ENCODE measurements at places on chromosomes 5 and 9. TPM values are rescaled to one million over a fixed set of nuclear protein-coding genes. Genes with fewer than 3 reads are reported as not detected.

GRCh38 chr5:96259151-96259772 is 173.8 kb downstream of the PCSK1 start:
- peak; percentile 24 for DNase-seq

SLC31A1 gene
- total RNA-seq, result 13.3 TPM

DNA sequence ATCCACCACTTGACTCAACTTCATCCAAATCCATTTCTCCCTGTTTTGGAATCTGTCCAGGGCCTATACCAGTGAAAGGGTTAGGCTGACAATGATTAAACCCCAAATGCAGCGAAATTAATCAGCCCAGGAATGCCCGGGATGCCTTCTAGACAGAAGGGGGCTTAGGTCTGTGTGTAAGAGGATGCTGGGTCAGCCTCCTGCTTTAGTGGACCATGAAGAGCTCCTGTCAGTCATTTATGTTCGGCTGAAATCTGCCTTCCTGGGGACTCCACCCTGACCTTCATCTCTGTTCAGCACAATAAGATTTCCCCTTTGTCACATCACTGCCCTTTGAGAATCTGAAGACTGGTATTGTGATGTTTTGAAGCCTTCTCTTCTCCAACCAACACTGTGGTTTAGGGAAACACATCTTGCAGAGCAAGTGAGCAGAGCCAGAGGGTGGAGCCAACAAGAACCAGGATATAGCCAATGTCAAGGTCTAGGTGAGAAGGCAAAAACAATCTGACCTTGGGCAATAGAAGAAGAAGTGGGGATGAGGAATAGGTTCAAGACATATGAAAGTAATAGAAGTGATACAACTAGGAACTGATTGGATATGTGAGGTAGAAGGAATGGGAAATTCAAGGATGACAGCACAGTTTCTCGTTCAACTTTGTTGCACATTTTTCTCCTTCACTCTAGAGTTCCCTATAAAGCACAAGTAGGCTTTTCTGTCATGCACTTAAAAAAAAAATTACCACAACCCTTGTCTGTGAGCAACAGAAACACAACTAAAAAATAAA is 234.4 kb downstream of the ARHGAP26 start:
- DNase-seq, result peak; percentile 94

- no peak for DNase-seq
Observed at GRCh38 chr9:134629061-134629585, 12.5 kb upstream of the COL5A1 start.

DNA sequence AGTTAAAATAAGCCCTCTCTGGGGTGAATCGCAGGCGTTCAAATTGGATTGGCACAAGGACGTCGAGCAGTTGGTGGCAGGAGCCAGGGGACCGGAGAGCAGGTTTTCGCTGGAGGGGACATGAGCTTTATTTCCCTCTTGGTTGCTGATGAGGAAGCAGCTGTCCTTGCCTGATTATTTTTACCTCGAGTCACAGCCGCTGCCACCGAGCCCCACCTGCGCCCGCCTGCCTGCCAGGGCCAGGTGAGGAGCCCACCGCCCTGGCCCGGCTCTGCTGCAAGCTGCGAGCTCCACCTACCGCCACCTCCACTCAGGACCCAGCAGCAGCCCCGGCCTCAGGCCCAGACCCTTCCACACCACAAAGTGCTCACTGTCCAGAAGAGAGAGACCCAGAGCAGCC is 9.0 kb upstream of the ADGRD2 start:
- no peak for DNase-seq

- DNase-seq, result no peak
Observed at GRCh38 chr5:29697785-29698414, 1495.6 kb upstream of the CDH6 start.

DNA sequence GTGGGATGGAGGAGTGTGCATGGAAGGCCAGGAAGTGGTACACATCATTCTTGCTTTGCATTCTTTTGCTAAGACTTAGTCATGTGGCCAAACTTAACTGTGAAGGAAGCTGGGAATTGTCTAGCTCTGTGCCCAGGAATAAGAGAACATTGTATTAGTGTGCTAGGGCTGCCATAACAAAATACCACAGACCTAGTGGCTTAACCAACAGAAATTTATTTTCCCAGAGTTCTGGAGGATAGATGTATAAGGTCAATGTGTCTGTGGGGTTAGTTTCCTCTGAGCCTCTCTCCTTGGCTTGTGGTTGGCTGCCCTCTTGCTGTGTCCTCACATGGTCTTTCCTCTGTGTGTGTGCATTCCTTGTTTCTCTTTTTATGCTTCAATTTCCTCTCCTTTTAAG is 32.4 kb downstream of the NNT start:
- DNase-seq, result no peak

PGM5 gene
- not detected for total RNA-seq

GRCh38 chr9:115766370-115766955 is 387.1 kb upstream of the PAPPA start:
- no peak for DNase-seq

CCDC112 gene
- total RNA-seq, result 6.4 TPM

DNA sequence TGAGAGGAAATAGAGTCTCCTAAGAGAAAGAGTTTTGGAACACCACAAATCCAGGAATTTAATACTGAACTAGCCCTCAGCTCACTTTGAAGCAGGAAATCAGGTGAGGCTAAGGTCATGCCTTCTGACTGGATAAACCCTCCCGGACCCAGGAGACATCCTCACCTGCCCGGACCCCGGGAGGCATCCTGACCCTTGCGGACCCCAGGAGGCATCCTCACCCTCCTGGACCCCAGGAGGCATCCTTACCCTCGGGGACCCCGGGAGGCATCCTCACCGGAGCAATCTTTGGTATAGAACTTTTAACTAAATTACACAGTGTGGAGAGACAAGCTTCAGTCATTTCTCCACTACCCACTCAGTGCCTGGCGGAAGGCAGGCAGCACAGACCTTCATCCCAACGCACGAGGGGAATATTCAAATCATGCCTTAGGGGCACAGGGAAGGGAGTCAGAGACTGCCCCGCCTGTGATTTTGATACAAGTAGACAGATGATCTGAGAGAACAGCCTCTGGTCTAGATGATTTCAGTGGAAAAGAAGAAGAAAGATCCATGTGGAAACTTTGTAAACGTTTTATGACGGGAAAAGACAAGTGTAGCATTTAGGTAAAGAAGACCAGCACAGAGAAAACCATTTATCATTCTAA is 21.3 kb downstream of the STXBP1 start:
- no peak for DNase-seq

DNA sequence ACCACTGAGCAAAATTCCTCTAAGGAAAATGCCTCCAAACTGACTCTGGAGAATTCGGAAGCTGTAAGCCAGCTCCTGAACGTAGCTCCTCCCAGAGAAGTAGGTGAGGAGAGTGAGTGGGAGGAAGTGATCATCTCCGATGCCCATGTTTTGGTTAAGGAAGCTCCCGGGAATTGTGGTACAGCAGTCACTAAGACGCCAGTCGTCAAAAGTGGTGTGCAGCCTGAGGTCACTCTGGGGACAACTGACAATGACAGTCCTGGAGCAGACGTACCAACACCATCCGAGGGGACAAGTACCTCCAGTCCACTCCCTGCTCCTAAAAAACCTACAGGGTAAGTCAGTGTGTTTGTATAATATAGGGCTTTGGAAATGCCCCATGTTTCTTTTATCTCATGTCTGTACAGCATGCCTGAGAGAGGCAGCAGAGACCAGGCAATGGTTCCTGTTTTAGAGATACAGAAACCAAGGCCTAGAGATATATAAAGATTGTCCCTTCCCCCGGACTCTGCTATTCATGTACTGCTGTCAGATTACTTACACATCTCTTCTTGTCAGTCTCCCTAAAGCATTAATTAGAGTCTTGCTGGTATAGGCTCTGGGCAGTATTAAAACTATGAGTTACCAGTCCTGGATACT is 23.9 kb downstream of the HMGXB3 start:
- DNase-seq, result no peak

DNA sequence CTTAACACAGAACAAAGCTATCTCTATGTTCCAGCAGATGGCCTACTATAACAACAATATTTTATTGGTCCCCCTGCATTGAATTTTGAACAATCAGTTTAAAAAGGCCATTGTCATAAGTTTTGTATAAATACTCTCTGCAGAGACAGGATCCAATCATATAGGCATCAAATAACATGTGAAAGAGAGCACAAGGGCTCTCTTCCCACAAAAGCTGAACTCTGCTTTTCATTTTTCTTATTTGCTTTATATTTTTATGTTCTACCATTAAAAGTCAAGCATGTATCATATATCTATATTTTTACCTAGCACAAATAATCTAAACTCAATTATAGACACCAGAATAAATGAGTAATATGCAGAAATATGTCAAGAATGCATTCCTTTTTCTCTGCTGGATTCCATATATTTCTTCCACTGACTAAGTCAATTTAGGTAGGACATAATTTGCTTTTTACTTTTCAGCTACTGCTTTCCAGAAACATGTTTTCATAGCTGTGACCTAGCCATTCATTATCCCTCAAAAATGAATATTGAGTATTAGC is 143.6 kb downstream of the CDH9 start:
- no peak for DNase-seq

DNA sequence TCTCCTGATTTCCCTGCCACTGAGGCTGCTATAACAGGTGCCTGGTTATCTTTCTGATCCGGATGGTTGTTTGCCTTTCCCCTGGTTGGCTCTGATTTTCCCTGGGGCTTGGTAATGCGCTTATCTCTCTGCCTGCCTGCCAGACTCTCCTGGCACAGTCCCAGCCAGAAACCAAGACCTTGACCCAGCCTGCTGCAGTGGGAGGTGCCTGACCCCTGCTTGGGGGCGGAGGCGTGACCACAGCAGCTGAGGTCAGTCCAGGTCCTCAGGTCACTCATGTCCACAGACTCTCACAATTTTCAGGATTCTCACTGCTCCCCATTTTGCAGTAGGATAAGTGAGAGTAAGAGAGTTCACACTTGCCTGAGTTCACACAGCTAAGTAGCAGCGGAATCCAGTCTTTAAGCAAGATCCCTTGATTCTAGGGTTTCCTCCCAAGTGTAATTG is 24.4 kb upstream of the SYNPO start:
- DNase-seq, result no peak

DNA sequence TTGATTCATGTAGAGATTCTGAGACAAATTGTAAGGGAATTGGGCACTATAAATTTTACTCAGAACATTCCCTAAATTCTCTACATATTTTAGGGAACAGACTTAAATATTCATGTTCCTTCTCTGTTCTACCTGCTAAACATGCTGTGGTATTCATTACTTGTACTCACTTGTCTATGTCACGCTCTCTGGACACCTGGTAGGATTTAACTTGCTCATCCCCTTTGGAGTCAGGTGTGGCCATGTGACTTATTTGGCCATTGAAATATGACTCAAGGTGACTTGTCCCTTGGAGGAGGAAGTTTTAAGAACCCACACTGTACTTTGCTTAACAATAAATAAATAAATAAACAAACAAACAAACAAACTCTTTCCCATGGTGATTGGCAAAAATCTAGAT is 2258.8 kb upstream of the WWC1 start:
- no peak for DNase-seq

FAM163B gene
- not detected for total RNA-seq

All from Caki2 (cell line).